Keratinocyte (primary cell): ENCODE measurements at places on chromosomes 3 and 15. TPM values are rescaled to one million over a fixed set of nuclear protein-coding genes. Genes with fewer than 3 reads are reported as not detected.

GRCh38 chr15:75452364-75452864 lies 924 bp upstream of the SIN3A start:
- H3K4me3 ChIP-seq, result peak overlapping the region; percentile 98
- no peak for DNase-seq
- peaks cover 34% of the 10 kb centered on the region for H3K4me1 ChIP-seq
- no peaks in the 10 kb centered on the region for H3K27me3 ChIP-seq

DNA sequence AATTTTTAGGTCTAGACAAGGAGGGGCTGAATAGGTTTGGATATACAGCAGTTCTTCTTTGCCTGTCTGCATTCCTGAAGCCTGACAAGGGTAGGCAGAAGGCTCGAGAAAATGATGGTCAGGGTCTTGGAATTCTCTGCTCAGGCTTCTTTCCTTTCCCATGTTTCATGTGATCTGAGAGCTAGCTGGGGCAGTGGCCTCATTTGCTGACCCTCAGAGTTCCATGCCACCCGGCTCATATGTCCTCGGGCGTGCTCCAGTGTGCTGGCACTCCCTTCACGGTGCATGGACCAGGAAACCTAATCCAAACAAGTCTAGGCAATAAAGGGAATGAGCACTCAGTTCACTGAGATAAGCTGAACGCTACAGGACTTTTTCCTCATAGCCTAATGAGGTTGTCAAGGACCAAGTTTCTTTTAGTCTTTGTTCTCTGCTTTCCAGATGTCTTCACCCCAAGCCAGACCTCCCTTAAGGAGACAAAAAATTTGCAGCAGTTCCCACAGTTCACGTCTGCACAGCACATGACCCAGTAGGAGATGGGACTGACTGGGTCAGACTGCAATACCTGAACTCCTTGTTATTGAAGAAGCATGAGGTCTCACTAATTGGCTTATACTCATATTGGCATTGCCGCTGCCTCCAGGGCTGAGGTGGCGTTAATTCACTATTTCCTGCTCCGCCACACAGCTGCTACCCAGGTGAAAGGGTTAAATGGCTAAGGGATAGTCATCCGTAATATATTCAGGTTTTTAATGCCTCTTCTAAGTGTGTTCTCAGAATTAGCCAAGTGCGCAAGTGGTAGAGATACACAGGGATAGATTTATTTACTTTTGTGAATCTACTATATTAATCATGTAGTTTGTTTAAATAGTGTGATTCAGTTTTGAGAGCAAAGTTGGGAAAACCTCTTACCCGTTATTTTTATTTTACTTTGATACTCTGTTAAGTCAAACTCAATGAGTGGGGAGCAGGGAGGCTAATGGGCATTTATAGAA lies 15.3 kb upstream of the RTP4 start:
- no peak for DNase-seq
- no peaks in the 10 kb centered on the region for H3K27me3 ChIP-seq
- no peak overlapping the region for H3K27ac ChIP-seq
- no peak overlapping the region for H3K4me3 ChIP-seq
- peaks cover 4% of the 10 kb centered on the region for H3K4me1 ChIP-seq
- no peaks in the 10 kb centered on the region for H3K36me3 ChIP-seq

DNA sequence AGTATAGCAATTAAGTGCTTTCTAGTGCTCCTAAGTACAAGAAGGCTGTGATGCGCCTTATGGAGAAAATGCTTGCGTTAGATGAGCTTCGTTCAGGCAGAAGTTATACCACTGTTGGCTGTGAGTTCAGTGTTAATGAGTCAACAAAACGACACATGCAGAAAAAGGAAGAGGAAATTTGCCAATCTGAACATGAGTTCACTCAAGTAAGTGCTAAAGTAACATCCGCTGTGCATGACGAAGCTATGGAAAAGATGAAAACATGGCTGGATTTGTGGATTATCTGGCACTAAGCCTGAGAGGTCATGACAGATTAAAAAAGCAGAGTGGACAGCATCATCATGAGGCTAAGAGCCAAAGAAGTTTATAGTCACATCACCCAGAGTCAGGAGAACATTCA lies 36.9 kb downstream of the SH3BP5 start:
- no peak for DNase-seq
- no peaks in the 10 kb centered on the region for H3K36me3 ChIP-seq
- H3K4me3 ChIP-seq, result no peak overlapping the region
- peaks cover 6% of the 10 kb centered on the region for H3K4me1 ChIP-seq
- H3K27me3 ChIP-seq, result no peaks in the 10 kb centered on the region

DNA sequence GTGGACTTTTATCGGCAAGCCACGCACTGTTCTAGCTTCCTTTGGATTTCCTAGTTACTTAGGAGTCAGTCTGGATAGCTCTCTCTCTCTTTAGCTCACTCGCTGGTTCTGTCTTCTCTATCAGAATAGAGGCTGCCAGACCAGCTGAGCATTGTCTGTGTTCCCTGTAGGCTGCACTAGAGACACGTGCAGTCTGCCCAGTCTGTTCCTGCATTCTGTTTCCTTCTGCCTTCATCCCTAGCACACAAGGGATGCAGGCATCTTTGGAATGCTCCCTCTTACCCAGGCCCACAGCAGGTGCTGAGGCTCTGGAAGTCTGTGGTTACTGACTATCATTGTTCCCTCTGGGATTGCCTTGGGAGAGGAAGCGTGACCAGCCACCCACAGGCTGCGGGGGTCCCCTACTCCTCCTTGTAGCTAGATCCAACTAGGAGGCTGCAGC lies 322.8 kb downstream of the ZNF621 start:
- no peak for DNase-seq
- H3K4me3 ChIP-seq, result no peak overlapping the region
- H3K27me3 ChIP-seq, result no peaks in the 10 kb centered on the region

DNA sequence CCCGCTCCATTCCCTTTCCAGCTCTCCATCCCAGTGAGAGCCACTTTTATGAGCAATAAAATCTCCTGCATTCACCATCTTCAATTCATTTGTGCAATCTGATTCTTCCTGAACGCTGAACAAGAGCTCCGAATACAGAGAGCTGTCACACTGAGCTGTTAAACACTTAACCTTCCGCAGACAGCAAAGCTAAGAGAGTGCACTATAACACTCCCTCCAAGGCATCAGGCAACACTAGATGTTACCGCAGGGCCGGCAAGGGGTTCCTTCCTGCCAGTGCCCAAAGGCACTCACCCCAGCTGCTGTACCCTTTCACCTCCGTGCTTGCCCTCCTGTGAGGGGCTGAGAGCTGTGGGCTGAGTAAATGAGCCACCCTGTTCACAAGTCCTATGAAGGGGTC lies 85.6 kb downstream of the BCHE start:
- H3K27ac ChIP-seq, result no peak overlapping the region
- H3K4me1 ChIP-seq, result peaks cover 13% of the 10 kb centered on the region
- no peaks in the 10 kb centered on the region for H3K27me3 ChIP-seq
- no peaks in the 10 kb centered on the region for H3K36me3 ChIP-seq
- DNase-seq, result no peak

DNA sequence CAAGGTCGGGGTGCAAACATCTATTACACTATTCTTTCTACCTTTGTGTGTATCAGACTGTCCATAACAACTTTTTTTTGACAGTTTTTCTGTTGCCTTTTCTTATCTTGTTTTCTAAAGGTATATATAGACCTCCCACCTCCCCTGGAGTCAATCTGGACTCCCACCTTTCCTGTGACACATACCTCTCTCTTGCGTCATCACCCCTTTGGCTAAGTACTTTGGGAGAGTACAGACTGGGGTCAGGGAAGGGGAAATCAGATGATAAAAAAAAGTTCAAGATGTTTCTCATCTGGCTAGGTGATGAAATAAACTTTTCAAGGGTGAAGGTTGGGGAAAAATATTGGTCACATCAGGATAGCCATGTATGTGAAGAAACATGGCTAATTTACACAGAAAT lies 17.2 kb downstream of the TSPAN3 start:
- H3K36me3 ChIP-seq, result peaks cover 1% of the 10 kb centered on the region
- H3K4me3 ChIP-seq, result no peak overlapping the region
- no peak overlapping the region for H3K27ac ChIP-seq
- DNase-seq, result no peak

GRCh38 chr15:67943475-67943874 lies 103.6 kb upstream of the RNU6-1 start:
- H3K27ac ChIP-seq, result no peak overlapping the region
- H3K27me3 ChIP-seq, result no peaks in the 10 kb centered on the region
- no peak for DNase-seq
- no peaks in the 10 kb centered on the region for H3K36me3 ChIP-seq
- peaks cover 30% of the 10 kb centered on the region for H3K4me1 ChIP-seq
- H3K4me3 ChIP-seq, result no peak overlapping the region

DNA sequence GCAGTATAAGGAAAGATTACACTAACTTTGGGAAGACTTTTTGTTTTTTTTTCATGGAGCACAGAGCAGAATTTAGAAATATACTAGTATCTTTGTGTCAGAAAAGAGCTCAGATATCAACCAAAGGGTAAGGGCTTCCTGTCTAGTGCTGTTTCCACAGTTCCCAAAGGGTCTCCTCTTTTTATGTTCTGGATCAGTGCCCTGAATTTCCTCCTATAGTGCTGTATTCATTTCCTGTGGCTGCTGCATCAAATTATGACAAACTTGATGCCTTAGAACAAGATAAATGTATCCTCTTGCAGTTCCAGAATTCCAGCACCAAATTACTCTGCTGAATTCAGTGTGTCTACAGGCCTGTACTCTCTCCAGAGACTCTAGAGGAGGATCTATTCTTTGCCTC lies 219.8 kb upstream of the THRB start:
- H3K4me1 ChIP-seq, result no peaks in the 10 kb centered on the region
- H3K27ac ChIP-seq, result no peak overlapping the region

GRCh38 chr3:18630295-18630694 lies 205.2 kb upstream of the SATB1 start:
- H3K27me3 ChIP-seq, result no peaks in the 10 kb centered on the region
- H3K4me3 ChIP-seq, result no peak overlapping the region
- H3K4me1 ChIP-seq, result no peaks in the 10 kb centered on the region
- no peak for DNase-seq
- H3K36me3 ChIP-seq, result no peaks in the 10 kb centered on the region
- H3K27ac ChIP-seq, result no peak overlapping the region

GRCh38 chr15:73021139-73021621 lies 31.1 kb upstream of the NEO1 start:
- H3K4me1 ChIP-seq, result no peaks in the 10 kb centered on the region
- H3K36me3 ChIP-seq, result no peaks in the 10 kb centered on the region
- H3K27me3 ChIP-seq, result peaks cover 3% of the 10 kb centered on the region
- H3K27ac ChIP-seq, result no peak overlapping the region
- no peak for DNase-seq
- no peak overlapping the region for H3K4me3 ChIP-seq

- peaks cover 9% of the 10 kb centered on the region for H3K27me3 ChIP-seq
- no peak for DNase-seq
- H3K4me3 ChIP-seq, result no peak overlapping the region
These were observed 270.6 kb upstream of the RGMA start for GRCh38 chr15:93359425-93360131.

The CCDC39 gene
- not detected in 3 replicates for polyA plus RNA-seq

The TIGIT gene
- not detected in 3 replicates for polyA plus RNA-seq
